ENCODE measurements at places on chromosomes 4 and X.

DNA sequence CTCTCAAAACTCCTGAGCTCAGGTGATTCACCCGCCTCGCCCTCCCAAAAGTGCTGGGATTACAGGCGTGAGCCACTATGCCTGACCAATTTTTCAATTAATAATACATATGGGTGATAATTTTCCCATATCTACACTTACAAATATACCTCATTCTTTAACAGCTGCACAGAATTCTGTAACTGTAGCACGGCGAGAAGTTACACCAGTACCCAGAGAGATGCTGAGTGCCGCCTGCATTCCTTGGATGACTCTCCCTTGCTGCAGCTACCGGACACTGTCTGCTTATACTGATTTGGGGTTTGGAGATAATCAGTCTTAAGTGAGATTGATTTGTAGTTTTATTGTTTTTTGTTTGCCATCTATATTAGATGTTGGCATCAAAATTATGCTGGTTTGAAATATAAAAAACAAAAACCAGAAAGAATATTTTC is 5.8 kb downstream of the TIFA start:
- no peak for DNase-seq

DNA sequence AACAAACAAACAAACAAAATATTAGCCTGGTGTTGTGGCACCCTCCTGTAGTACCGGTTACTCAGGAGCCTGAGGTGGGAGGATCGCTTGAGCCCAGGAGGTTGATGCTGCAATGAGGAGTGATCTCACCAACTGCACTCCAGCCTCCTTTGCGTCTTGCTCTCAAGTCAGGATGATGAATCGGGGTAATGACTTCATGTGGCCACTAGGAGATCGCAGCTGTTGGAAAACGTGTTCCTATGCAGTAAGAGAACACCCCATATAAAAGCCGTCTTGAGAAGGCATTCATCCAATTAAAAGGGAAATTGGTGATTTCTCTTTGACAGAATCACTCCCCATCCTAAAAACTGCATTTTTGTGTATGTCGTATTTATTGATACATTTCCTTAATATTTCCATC is 6.9 kb downstream of the CCNB3 start:
- DNase-seq, result no peak

DNA sequence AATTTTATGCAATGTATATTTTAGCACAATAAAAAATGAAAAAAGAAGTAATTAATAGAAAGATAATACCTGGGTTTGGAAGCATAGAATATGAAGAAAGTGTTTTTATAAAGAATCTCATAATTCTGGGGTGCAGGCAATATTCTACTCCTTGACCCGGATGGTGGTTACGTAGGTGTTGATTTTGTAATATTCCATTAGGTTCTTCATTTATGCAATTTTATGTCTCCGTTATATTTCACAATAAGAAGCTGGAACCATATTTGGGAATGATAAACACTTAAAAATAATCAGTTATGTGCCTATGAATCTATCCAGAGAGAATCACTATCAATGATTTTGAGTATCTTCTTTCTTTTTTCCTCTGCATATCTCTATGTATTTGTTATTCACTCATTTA is 38.5 kb downstream of the CHRNA9 start:
- no peak for DNase-seq

GRCh38 chrX:7131621-7132020 is 15.9 kb upstream of the STS start:
- no peak for DNase-seq

DNA sequence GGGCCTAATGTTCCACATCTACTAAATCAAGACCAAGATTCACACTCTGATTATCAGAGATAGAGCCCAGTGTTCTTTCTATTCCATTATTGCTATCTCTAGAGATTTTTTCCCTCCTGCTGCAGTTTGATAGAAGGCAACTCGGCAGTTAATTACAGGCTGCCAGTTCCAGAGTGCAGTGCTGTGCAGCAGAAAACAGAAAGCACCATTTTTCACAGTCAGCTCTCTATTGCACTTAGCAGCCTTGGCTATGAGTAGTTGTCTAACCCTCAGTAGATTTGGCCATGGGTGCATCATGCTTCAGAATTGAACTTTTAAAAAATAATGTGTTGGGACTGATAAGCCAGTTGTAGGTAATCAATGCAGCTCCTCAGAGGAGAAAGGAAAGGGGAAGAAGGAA is 295.3 kb downstream of the MID1IP1 start:
- no peak for DNase-seq

GRCh38 chr4:34245276-34245675 is 1999.0 kb downstream of the ARAP2 start:
- DNase-seq, result no peak

- peak; percentile 53 for DNase-seq
Measured at GRCh38 chr4:148061795-148062194, 329.9 kb downstream of the ARHGAP10 start.

Measured in colonic mucosa (tissue), 4 donors.